Stimulated activated CD4-positive, alpha-beta T cell treated with anti-CD3 and anti-CD28 coated beads, Interleukin-2, amount 100 ng/mL, for 48 hours (primary cell): ENCODE measurements at places on chromosomes 5 and 9.

DNA sequence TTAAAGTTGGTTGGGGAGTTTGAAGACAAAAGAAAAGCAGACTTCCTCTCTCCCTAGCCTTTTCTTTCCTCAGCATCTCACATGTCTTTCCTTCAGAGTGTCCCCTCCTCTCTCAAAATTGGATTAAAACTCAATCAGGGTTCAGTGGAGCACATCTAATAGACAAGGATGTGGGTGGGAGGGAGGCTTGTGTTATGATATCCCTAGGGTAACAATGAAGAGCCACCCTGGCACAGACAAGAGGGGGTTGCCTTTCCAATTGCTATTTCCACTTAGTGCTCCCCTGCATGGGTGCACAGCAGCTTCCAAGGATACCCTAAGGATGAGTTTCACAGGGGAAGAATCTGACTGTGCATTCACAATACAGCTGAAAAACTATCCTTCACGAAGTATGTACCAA lies 585.2 kb upstream of the C9orf72 start:
- no peak for DNase-seq

DNA sequence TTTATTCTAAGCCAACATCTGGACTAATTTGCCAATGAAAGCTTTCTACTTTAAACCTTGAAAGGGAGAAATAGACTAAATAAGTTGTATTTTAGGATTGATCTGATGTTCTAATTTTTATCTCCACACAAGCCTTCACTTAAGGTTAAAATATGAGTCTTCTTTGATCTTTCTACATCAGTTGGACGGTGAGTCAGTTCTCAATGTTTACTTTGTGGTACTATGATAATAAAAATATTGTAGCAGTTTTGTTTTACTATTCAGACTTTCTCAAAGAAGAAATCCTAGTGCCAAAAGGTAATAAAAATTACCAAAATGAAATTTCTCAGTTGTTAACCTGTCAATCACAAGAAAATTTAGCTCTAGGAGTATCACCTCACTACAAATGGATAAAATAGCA lies 203.5 kb upstream of the RGMB start:
- DNase-seq = no peak

DNA sequence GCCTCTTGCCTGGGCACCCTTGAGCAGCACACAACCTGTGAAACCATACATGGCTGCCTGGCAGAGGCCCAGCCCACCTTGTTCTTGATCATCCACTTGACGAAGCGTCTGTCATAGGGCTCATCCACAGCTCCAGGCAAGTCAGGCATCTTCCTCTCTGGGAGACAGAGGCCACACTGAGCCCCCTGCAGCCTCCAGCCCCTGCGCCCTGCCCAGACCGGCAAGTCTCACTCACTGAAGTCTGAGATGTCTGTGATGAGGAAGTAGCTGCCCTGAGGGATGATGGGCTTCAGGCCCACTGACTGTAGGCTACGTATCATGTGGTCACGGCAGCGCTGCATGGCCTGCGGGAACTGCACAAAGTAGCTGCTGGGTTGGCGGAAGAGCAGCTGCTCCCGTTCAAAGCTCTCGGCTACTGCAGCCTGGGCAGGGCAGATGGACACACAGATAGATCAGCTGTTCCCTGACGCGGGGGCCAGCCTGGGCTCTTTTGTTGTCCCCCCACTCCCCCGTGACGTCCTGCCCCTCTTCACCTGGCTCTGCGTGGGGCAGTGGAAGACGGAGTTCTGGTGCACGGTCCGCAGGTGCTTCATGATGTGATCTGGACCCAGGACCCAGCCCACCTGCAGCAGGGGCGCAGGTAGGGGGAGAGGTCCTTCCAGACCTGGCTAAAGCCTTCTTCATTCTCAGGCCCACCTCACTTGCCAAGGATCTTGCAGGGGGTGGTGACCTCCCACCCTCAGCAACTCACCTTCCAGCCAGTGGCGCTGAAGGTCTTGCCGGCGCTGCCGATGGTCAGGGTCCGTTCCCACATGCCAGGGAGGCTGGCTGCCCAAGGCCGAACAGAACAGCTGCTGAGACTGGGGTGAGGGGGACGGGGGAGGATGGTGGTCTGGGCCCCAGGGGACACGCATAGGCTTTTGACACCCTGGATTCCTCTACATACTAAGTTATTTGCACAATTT lies 5.9 kb upstream of the SPOUT1 start:
- DNase-seq = no peak

GRCh38 chr5:113164021-113164420 lies 187.4 kb downstream of the DCP2 start:
- no peak for DNase-seq

- no peak for DNase-seq
Measured at GRCh38 chr9:69317894-69318293, 7.1 kb upstream of the ENTREP1 start.

GRCh38 chr5:94812232-94812631 lies 193.8 kb downstream of the SLF1 start:
- no peak for DNase-seq

DNA sequence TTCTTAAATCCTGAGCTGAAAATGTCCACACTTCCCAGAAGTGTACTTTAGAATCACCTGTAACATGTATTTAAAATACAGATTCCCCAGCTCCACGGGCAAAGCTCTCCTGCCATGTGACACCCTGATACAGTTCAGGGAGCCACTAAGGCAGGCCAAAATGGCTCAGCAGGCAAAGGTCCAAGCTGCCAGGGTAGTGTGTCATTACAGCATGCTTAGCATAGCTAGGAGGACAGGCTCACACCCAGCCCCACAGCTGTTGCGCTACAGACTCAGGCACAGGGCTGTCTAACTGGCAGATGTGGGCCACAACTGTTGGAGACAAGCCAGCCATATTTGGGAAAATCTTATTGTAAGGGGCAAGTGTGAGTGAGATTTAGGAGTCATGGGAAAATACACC lies 73.0 kb downstream of the C9orf85 start:
- DNase-seq = no peak

DNA sequence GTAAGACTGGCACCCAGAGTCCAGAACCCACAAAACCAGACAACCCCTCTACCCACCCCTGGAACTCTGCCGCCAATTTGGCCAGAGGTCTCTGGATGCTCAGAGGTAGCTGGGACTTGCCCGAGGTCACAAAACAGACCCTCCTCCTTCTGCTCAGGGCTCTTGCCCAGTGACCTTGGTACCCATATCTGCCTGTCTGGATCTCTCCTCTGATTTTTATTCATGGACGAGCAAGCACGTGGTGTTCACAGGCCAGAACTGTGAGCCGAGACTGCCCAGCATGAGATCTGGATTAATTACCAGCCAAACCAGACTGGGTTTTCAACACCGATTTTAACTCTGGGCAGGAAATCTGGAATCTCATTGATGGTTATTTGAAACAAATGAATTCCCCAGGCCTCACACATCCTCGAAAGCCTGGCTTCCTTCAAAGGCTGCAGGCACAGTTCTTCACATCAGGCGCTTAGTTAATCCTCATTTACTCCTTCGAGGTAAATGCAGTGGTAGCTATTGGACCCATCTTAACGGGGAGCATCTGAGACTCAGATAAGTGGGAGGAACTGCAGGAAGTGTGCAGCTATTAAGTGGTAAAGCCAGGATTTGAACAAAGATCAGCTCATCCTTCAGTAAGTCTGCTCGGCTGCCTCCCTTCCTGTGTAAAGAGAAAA lies 21.4 kb downstream of the COL27A1 start:
- no peak for DNase-seq

DNA sequence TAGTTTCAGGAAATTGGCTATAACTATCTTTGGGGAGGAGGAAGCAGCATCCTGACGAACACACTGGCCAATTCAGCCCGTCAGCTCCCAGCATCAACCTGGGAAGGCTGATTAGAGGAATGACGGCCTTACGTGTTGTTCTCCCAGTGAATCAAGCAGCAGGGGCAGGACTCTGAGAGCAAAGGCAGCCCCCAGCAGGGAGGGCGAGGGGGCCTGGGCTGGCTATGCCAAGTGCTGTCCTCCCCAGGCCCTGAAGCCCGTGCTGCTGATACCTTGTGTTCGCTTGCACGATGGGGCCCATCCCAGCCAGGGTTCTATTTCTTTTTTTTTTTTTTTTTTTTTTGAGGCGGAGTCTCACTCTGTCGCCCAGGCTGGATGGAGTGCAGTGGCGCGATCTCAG lies 254.1 kb downstream of the FSTL4 start:
- no peak for DNase-seq

- no peak for DNase-seq
Measured at GRCh38 chr9:87006956-87007355, 59.6 kb upstream of the GAS1 start.

GRCh38 chr9:129900263-129901027 lies 65.2 kb downstream of the USP20 start:
- DNase-seq = no peak

DNA sequence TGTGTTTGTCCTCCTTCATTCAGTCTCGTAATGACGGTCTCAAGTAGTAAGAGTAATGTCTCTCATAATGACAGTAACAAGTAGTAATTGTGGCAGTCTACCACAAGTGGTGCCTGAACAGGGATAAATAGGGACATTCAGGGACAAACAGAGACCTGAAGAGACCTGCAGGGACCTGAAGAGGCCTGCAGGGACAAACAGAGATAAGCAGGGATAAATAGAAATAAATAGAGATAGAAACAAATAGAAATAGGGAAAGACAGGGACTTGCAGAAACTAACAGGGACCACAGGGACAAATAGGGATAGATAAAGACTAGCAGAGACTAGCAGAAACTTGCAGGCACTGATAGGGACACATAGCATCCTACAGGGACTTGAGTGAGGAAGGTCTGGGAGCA lies 7.9 kb downstream of the UGT3A2 start:
- no peak for DNase-seq

DNA sequence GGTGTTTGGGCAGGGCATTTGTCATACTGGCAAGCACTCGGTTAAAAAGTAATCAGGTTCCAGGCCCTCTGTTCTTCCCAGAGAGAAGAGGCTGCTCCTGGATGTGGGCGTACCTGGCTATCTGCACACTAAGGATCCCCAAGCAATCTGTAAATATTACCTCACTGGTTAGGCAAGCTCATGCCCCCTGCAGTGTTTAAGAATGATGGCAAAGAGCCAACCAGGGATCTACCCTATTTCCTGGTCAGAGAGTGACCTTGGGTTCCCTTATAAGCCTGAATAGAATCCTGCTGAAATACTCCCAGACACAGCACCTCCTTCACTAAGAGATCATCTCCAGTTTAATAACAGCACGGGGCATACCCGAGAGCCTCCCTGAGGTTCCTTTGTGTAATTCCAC lies 181.2 kb downstream of the PIK3R1 start:
- DNase-seq = no peak

DNA sequence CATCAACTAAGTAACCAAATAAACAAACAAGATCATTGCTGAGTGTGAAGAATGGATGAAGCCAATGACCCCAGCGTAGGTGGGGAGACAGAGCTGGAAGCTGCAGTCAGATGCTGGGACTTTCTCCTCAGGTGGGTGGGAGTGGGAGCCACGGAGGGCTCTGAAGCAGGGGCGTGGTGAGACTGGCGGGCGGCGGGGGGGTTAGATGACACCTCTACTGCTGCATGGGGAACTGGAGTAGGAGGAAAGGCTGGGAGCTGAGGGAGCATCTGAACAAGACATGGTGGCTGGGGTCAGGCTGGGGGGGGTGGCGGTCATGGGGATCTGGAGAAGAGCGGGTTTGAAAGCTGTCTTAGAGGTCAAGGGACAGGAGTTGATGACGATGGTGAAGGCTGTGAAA lies 193.8 kb downstream of the C9orf50 start:
- DNase-seq = no peak

DNA sequence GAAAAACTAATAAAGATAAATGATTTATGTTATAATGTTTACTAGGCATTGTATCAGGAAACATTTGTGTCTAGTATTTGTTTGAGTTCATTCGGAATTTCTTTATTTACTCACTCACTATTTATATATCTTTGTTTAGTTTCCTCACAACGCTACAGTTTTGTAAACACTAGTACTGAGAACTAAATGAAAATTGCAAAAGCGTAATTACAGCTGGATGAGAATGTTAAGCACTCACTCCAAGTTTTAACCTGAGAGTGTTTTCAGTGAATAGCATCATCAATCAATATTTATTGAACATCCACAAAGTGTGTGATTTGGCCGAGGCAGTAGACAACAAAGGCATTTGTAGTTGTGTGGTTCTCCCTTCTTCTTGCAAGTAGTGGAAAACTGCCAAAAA lies 969.6 kb upstream of the DMAC1 start:
- no peak for DNase-seq

GRCh38 chr5:72597456-72597948 lies 90.3 kb upstream of the ZNF366 start:
- DNase-seq = no peak

- DNase-seq = no peak
Measured at GRCh38 chr5:134507452-134507851, 18.0 kb upstream of the JADE2 start.

GRCh38 chr5:85921590-85921989 lies 696.2 kb upstream of the COX7C start:
- DNase-seq = no peak

DNA sequence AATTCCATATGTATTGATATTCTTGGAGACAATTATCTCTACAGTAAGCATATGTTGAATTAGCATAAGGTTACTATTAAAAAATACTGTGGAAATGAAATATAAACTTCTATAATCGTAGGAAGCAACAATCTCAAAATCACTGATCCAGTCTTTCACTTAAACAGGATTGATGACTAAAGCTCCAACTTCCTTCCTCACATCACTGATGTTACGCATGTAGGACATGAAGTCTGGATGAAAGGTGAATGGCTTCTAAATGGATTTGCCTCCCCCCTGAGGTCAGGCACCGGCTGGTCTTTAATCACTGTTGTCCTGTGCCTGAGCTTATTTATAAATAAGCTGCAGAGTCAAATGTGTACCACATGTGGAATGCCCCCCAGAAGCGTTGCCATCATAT lies 157.1 kb upstream of the NFIB start:
- DNase-seq = no peak

GRCh38 chr5:81853030-81853357 lies 102.1 kb upstream of the SSBP2 start:
- DNase-seq = no peak

GRCh38 chr5:41896230-41896629 lies 7.9 kb upstream of the RIMOC1 start:
- no peak for DNase-seq

DNA sequence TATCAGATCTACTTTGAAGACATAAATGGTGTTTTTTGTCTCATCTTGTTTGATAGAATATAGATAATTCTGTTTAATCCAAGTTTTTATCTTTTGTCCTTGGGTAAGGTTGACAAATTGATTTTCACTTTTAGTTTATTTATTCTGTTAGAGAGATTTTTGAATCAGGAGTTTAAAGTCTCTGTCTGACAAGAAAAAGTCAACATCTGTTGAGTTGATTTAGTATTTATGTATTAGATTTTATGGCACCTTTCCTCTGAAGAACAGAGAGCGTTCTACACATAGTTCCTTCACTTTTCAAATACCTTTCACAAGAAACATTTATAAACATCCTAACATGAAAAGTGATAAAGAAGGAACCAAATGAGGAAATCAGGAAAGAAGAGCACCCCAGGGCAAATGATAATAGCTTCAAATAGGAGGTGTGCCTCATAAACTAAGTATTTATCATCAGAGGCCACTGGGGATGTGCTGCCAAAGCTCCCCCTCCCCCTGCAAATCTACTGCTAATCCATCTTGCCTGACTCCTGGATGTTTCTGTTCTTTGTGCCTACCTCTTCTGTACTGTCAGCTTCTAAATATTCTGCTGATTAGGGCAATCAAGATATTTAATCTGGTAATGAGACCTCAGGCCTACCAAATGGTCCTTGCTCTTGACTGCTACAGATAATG lies 457.7 kb upstream of the CHD1 start:
- no peak for DNase-seq

GRCh38 chr5:159342840-159343239 lies 12.6 kb upstream of the IL12B start:
- no peak for DNase-seq
